NCI-H2171 treated with DMSO at 0.1 percent for 48 hours (cell line): ENCODE measurements at places on chromosomes 1 and 21.

DNA sequence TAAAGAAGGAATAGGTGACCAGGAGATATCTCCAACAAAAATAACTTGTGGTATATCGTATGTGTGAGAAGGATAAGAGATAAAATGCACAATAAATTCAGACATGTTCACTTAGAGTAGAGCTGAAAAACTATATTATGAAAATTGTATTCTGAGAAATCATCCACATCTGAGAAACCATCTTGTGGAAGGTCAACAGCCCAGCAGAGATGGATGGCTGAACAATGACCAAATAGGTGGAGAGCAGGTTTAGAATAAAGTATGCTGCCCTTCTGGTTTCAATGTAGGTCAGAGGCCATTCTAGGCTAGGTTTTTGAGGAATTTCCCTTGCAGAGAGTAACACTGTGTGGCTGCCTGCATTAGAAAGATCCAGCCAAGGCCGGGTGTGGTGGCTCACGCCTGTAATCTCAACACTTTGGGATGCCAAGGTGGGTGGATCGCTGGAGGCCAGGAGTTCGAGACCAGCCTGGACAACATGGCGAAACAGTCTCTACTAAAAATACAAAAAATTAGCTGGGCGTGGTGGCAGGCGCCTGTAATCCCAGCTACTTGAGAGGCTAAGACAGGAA is 8.8 kb upstream of the UAP1 start:
- no peak for DNase-seq

DNA sequence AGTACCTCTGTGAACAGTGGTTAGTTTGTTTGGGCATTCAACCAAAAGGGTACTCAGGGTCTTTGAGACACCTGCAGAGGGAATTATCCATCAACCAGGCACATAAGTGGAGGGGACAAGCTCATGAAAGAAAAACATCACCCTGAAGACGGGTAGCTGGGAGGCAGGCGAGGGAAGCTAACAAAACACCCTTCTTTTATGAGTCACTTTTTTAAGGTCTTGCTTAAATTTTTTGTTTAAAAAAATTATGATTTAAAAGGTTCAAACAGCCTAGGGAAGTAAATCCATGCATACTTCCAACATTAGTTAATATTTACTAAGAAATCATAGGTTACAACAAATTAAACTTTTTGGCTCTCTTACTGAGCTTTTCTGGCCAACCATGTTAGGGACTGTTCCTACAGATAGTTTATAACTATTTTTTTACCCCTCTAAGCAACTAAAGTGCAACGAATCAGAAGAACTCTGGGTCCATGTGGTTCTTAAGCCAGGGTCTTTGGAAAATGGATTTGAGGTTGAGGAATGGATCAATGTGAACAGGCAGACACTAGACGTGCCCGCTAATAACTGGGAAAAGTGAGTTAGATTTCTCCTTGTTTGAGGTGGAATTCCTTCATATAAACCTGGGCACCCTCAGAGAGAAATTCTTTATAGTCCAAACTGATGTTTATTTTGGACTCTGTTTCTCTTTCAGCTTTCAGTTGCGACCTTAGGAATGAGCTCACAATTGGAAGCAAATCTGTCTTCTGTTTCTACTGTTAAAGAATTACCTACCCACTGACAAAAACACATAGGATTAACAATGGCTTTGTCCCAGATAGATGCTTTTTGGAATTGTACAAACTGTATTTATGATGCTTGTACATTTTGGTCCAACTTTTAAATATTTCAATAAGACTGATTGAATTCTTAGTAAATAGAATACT is 123.0 kb downstream of the LYPLAL1 start:
- DNase-seq: no peak

DNA sequence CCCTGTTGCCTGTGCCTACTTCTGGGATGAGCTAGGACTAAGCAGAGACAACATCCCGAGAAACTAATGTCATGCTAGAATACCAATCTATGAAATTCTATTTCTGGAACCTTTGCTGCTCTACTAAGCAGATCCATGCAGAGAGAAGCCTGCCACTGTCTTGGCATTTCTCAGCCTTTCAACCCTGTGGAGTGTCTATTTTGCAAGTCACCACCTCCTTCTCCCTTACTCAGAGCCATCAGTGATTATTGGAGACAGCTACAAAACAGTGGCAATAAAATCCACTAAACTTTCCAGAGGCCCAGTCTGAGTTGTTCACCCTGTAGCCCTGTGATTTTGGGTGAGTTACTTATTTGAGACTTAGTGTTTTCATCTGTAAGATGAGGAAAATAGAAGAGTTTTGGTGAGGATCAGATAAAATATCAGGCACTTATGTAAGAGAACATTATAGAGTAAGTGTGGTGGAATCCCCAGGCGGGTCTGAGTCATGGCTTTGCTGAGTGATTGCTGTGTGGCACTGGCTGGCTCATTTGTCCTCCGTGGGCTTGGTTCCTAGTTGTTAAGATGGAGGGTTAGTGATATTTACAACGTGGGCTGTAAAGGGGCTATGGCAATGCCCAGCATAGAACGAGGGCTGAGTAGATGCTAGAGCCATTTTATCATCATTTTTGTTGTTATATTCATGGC is 61.1 kb downstream of the FMN2 start:
- no peak for DNase-seq

GRCh38 chr1:60052601-60053000 is 21.0 kb downstream of the C1orf87 start:
- DNase-seq: peak; percentile 97

- DNase-seq: no peak
These were observed 235.0 kb upstream of the NFIA start for GRCh38 chr1:60847391-60847790.

GRCh38 chr1:52399629-52400028 is 4.6 kb downstream of the ORC1 start:
- no peak for DNase-seq

DNA sequence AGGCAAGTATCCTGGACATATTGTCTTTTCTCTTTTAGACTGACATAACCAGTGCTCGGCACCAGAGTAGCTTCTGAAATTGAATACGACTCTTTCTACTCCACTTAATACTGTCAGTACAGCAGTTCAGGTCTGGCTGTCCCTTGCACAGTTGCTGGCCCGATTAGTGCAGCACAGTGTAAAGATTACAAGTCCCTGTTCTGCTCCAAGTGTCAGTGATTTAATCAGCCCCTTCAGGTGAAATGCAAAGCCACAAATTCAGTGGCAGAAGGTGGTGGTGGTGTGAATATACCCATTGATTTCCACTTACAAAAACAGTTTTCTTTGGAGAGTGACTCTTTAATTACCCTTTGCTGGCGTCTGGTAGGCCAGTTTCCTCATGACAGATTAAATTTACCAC is 545.4 kb downstream of the ADGRL2 start:
- peak; percentile 82 for DNase-seq

- DNase-seq: no peak
These were observed 8.0 kb downstream of the COG2 start for GRCh38 chr1:230650300-230650699.
